ENCODE measurements at places on chromosomes 1 and 21.

- no peak for DNase-seq
Observed at GRCh38 chr1:67280696-67281095, 27.0 kb upstream of the IL12RB2 start.

DNA sequence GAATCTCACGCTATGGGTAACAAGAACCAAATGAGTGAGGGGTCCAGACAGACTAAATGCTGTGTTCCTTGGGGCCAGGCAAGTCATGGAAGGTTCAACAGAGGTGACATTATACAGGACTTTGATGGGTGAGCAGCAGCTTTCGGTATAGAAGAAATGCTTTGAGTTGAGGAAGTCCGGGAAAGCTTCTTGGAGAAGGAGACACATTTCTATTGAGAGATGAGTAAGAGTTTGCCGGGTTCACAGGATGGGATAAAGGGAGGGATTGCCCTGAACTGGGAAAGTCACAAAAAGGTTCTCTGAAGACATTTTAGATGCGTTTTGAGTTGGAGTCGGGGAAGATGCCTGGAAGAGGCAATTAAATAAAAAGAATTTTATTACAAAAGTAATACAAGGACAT, 580 bp upstream of the AZIN2 start:
- no peak for DNase-seq

- no peak for DNase-seq
Observed at GRCh38 chr1:115456441-115456961, 118.5 kb upstream of the NGF start.

DNA sequence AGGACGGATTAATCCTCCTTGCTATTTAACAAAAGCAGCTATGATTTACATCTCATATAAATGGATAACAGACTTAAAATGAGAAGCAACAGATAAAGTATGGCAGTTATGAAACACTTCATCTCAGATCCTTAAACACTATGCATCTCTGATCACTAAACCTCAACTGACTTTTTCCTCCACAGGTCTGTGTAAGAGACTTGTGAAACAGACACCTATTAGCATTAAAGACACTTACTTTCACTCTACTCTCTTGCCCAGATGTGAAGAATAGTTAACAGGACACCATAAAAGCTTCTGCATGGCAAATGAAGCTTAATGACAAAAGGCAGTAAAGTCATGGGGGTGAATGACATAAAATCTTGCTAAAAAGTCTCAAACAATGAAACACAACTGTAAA, 6.2 kb downstream of the LIN9 start:
- DNase-seq: no peak

DNA sequence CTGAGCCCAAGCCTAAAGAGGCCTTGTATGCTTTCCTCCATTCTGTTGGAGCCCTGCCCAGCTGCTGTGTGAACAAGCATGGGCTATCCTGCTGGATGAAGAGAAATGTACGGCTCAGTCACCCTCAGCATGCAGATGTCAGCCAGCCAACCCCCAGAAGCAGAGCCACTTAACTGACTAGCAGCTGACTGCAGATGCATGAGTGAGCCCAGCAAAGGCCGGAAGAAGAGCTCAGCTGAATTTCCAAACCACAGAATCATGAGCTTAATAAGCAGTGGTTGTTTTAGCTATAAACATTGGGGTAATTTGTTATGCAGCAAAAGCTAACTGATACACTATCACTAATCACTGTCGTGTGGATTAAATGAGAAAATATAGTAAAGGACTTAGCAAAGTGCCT, 39.0 kb downstream of the FOXO6 start:
- DNase-seq: no peak

- no peak for DNase-seq
Observed at GRCh38 chr1:61428146-61428545, 296.8 kb downstream of the TM2D1 start.

DNA sequence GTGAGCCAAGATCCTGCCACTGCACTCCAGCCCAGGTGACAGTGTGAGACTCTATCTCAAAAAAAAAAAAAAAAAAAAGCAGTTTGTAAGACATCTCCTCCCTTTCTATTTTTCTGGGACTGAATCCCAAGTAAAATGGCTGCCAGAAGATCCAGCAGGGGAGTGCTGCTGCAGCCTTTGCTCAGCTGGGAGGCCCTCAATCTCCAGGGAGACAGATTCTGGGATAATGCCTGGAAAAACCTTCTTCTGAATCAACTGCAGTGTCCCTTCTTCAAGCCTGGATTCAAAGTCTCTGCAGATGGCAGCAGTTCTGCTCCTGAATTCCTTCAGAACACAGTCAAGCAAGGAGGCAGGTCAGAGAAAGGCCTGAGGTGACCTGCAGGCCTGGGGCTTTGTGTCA, 191.0 kb upstream of the NRIP1 start:
- DNase-seq: no peak

GRCh38 chr1:7505771-7506453, 265.2 kb upstream of the VAMP3 start:
- no peak for DNase-seq

DNA sequence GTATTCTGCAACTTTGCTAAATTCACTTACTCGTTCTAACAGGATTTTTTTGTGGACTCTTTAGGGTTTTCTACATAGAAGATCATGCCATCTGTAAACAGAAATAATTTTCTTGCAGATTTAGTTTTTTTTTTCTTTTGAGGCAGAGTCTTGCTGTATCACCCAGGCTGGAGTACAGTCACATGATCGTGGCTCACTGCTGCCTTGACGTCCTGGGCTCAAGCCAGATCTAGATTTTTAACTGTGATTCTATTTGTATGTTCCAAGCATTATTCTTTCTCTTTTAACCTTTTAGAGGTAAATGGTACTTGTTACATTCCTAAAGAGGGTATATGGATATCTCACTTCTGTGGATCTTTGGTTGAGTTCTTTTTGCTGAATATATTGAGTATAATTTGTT, 18.6 kb downstream of the FABP3 start:
- no peak for DNase-seq

- no peak for DNase-seq
Observed at GRCh38 chr1:52668711-52669110, 29.4 kb downstream of the COA7 start.

GRCh38 chr1:218296162-218296561, 11.1 kb downstream of the RRP15 start:
- DNase-seq: no peak

DNA sequence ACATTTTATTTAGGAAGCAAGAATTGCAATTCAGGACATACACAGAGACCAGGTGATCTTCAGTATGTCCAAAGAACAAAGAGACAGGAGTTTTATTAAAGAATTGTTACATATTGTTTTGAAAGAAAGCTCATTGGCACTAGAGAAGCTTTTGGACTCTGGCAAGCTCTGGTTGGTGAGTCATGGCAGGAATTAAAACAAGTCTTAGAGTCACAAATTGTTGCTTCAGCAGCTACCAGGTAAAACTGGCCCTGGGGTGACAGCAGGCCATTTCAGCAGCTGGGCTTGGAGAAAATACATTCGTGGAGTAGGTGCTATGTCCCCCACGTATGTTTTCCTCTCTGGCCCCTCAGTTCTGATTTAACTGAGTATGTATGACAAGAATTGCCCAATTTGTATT, 58.8 kb downstream of the MAP3K21 start:
- no peak for DNase-seq

DNA sequence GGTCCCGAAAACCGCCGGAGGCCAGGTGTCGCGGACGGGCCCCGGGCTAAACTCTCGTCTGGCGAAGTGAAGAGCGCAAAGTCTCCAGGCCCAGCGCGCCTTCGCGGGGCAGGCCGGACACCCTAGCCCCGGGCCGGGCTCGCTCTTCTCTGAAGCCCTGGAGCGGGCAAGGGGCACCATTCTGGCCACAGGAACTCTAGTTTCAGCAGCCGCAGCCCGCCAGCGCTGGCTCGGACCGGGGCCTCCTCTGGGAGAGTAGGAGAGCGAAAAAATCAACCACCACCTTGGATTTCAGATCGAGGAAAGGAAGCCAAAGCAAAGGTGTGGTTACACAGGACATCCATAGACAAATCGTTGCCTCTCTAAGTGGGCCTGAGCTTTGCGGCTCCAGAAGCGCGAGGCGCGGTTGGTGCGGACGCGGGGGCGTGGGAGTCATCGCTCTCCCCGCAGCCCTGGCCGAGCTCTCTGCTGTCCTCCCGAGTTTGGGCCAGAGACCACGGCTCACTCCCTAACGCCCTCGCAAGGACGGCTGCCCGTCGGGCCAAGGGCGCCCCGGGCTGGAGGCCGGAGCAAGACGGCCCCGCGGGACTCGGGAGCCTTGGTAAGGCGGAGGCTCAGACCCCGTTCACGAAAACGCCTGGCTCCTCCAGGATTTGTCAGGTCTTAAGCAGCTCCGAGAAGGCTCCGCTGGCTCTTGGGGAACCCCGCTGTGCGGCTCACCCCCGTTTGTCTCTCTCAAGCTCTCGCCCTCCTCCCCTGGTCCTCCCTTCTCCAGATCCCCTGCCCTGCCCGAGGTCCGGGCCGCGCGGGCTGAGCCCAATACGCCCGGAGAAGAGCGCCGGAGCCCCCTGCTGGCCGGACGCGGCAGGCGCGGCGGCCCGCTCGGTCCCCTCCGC, 132.9 kb upstream of the DPYD start:
- peak; percentile 25 for DNase-seq

GRCh38 chr1:232477728-232478127, 152.2 kb downstream of the SIPA1L2 start:
- no peak for DNase-seq

GRCh38 chr1:186531561-186532165, 70.7 kb upstream of the PDC start:
- no peak for DNase-seq

- no peak for DNase-seq
Observed at GRCh38 chr1:58796416-58796815, 12.6 kb upstream of the JUN start.

GRCh38 chr1:180926164-180926981, 13.7 kb downstream of the KIAA1614 start:
- no peak for DNase-seq

DNA sequence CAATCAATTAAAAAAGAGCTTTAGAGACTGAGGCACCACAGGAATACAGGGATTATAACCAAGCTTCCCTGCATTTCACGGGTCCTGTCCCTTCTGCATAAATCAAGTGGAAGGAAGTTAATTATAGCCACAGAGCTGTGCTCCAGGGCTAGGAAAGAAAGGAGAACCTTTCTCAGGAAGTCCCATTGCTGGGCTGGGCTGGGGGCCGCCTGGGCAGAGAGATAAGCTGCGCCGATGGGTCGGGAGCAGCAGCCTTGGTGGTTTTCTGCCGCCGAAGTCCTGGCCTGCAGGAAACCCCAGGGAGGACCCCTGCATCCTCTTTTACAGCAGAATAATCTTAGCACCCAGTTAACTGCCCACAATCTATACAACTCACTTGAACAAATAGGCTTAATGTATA, 12.6 kb upstream of the CD34 start:
- no peak for DNase-seq

DNA sequence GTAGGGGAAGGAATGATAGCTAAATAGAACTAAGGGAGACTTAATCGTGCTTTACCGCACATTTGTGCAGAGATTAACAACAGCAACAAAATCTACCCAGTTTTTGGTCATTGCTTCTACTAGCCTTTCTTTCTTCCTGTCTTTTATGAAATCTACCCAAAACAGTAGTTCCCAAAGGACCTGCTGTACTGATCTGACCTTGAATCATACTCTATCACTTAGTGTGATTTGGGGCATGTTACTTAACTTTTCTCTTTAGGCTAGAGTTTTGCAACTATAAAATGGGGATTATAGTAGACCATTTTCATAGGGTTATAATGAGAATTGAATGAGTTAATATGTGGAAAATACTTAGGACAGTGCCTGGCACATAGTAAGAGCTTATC, 30.5 kb upstream of the MACF1 start:
- DNase-seq: no peak

- DNase-seq: no peak
Observed at GRCh38 chr1:31336687-31337467, 36.0 kb downstream of the FABP3 start.

GRCh38 chr1:114330451-114330983, 176.8 kb upstream of the SYT6 start:
- DNase-seq: no peak

GRCh38 chr1:27763358-27763757, 9.7 kb upstream of the STX12 start:
- DNase-seq: no peak

DNA sequence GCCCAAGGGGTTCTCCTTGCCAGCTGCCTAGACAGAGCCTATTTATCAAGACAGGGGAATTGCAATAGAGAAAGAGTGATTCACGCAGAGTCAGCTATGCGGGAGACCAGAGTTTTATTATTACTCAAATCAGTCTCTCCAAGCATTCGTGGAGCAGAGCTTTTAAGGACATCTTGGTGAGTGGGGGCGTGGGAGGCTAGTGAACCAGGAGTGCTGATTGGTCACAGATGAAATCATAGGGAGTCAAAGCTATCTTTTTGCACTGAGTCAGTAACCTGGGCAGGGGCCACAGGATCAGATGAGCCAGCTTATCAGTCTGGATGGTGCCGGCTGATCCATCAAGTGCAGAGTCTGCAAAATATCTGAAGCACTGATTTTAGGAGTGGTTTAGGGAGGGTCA, 64.8 kb upstream of the MRPS6 start:
- DNase-seq: no peak

GRCh38 chr1:24558902-24559791, 3.3 kb downstream of the NCMAP start:
- peak; percentile 62 for DNase-seq

GRCh38 chr1:85258536-85259117, 835 bp downstream of the C1orf52 start:
- DNase-seq: no peak

- DNase-seq: no peak
Observed at GRCh38 chr1:66335125-66335524, 198.8 kb upstream of the SGIP1 start.

- no peak for DNase-seq
Observed at GRCh38 chr1:33424610-33425009, 6.3 kb downstream of the PHC2 start.

DNA sequence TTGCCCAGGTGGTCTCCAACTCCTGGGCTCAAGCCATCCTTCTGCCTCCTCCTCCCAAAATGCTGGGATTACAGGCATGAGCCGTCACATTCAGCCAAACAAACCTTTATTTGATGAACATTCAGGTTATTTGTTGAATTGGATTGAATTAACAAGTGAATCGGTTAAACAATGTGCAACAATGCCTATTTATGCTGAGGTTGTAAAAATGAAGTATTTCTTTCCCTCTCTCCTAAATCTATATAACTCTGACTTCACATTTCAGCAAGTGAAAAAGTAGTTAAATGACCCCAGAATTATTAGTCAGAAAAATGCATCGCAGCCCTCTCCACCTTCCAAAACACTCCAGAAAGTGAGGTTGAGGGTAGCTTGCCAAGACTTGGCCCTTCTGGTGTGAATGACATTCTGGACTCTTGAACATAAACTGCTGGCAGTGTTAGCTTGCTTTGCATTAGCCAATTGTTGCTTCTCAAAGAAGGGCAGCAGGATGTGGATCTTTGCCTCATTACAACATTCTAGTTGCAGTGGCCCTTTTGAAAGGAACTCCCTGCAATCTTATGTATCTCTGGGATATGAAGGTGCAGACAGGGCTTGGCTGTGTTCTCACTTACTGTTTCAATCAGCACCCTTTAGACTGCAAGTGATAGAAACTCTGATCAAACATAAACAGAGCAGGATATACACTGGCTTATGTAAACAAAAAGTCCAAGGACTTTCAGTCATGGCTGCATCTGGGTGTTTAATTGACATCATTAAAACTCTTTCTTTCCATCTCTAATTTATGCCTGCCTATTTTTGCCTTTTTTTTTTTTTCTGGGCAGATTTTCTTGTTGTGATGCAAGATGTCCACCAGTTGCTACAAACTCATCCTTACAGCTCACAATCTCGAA, 22.4 kb downstream of the EDN2 start:
- no peak for DNase-seq

- no peak for DNase-seq
Observed at GRCh38 chr1:72006092-72006491, 276.2 kb downstream of the NEGR1 start.

Data from tibial nerve (tissue), 4 donors.